Thyroid gland (tissue), 4 donors: ENCODE measurements at places on chromosomes 12 and 14. TPM values are rescaled to one million over a fixed set of nuclear protein-coding genes. Genes with fewer than 3 reads are reported as not detected.

- H3K36me3 ChIP-seq = no peaks in the 10 kb centered on the region
- H3K27ac ChIP-seq = peak overlapping the region; percentile 41
- no peak overlapping the region for H3K4me3 ChIP-seq
- DNase-seq = no peak
- peaks cover 16% of the 10 kb centered on the region for H3K4me1 ChIP-seq
Observed at GRCh38 chr14:75979071-75979571, 2.7 kb downstream of the TGFB3 start.

DNA sequence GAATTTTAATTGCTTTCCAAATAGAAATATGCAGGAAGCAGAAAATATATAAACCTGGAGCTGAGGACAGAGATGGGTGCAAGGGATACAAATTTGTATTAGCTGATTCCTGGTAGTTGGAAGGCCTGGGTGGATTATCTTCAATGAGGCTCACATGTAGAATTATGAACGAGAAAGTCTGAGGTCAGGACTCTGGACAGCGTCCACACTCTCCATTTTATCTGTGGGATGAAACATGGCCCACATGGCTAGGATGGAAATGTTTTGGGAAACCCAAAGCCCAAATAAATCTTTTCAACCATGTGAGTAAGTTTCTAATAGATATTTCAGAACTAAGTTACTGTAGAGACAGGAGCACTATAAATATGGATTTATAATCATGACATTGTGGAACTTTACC lies 256.1 kb downstream of the APAF1 start:
- DNase-seq = no peak
- H3K4me3 ChIP-seq = no peak overlapping the region
- H3K27ac ChIP-seq = no peak overlapping the region
- no peaks in the 10 kb centered on the region for H3K27me3 ChIP-seq

GRCh38 chr12:92717202-92717601 lies 14.4 kb downstream of the PLEKHG7 start:
- no peak for DNase-seq
- no peak overlapping the region for H3K27ac ChIP-seq
- H3K4me3 ChIP-seq = no peak overlapping the region
- H3K36me3 ChIP-seq = no peaks in the 10 kb centered on the region
- H3K27me3 ChIP-seq = no peaks in the 10 kb centered on the region

DNA sequence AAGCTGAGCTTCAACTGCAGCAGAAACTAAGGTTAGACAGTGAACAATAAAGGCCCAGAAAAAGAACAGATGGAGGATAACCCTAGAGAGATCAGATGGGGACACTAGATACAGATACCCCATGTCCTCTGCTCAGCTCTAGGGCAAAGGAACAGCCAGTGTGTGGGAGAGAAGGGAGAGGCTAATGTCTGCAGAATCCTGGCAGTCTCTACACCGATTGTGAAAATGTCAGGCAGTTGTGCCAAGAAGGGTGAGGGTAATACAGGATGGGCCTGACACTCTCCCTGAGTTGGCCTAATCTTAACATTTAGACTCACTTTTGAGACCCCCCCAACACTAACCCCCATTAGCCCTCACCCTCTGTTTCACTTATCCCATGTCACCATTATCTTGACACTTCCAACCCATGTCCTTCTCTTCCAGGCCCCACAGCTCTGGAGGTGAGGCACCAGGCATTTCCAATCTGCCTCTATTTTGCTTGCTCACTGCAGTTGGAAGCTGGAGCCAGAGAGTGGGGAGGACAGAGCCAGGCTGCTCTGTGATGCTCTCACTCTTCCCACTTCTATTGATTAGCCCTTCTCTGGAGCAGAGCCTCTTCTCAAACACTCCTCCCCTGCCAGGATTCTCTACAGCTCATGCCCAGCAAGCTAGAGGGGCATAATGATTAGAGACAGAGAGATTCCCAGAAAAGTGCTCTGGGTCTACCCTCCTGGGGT lies 3.0 kb upstream of the BLOC1S1 start:
- no peaks in the 10 kb centered on the region for H3K27me3 ChIP-seq
- H3K36me3 ChIP-seq = no peaks in the 10 kb centered on the region
- H3K4me1 ChIP-seq = peaks cover 25% of the 10 kb centered on the region
- H3K4me3 ChIP-seq = no peak overlapping the region
- H3K27ac ChIP-seq = no peak overlapping the region

DNA sequence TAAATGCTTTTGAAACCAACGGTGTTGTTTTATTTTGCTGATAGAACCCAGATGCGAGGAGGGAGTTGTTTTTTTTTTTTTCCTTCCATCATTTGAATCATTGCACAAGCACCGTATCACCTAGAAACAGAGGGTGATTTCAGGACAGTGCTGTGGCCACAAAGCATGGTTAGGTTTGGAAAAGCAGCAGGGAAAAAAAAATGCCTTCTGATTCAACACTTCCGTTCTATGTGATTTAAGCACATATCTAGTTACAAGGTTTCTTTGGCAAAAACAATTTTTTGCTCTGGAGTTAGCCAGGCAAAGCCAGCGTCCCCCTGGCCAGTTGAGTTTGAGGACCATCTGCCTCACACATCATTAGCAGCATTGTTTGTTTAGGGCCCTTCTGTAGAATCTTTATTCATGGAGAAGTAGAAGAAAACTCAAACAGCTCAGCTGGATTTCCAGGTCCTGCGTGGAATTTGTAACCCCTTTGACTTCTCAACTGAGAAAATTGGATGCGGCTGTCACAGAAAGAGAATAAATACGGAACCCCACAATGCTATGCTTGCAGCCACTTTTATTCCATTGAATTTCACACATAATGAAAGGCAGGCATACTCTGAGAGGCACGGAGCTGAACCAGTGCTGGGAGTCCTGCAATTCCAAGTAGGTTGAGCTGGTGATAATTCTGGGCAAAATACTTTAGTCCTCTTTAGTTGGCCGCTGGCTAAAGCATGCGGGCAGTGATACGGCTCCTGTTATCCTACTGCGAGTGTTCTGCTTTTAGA lies 17.0 kb upstream of the WNT5B start:
- DNase-seq = no peak
- H3K36me3 ChIP-seq = no peaks in the 10 kb centered on the region
- no peak overlapping the region for H3K4me3 ChIP-seq
- H3K27ac ChIP-seq = peak overlapping the region; percentile 53
- H3K4me1 ChIP-seq = peaks cover 10% of the 10 kb centered on the region

- H3K27me3 ChIP-seq = no peaks in the 10 kb centered on the region
- no peak overlapping the region for H3K27ac ChIP-seq
- DNase-seq = no peak
- peaks cover 3% of the 10 kb centered on the region for H3K4me1 ChIP-seq
- no peak overlapping the region for H3K4me3 ChIP-seq
- H3K36me3 ChIP-seq = no peaks in the 10 kb centered on the region
Observed at GRCh38 chr14:66009089-66009488, 477.1 kb upstream of the CCDC196 start.

Gene SMIM41
- 0.67 TPM for total RNA-seq

DNA sequence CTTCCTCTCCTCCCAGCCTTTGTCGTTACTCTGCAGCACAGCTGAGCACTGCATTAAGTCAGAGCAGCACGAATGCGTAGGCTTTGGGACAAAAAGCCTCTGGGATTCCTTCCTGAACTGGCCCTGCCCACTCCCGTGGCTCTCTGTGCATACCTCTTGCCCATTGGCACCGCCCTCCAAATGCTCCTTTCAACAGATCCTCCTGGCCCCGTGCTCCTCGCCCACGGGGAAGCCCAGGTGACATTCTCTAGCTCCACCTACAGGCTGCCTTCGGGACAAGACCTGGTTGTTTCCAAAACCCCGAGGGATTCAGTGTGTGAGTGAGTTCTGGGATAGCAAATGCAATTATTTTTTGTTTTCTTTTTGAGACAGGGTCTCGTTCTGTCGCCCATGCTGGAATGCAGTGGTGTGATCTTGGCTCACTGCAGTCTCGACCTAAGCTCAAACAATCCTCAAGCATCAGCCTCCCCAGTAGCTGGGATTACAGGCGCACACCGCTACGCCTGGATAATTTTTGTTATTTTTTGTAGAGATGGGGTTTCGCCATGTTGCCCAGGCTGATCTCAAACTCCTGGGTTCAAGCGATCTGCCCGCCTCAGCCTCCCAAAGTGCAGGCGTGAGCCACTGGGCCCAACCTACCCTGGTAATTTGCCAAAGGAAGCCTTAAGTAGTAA lies 17.9 kb upstream of the TDRD9 start:
- H3K36me3 ChIP-seq = peaks cover 17% of the 10 kb centered on the region
- peaks cover 16% of the 10 kb centered on the region for H3K4me1 ChIP-seq
- no peaks in the 10 kb centered on the region for H3K27me3 ChIP-seq
- H3K4me3 ChIP-seq = no peak overlapping the region
- peak; percentile 99 for DNase-seq
- peak overlapping the region; percentile 78 for H3K27ac ChIP-seq

Gene REM2
- total RNA-seq = 1.2 TPM

DNA sequence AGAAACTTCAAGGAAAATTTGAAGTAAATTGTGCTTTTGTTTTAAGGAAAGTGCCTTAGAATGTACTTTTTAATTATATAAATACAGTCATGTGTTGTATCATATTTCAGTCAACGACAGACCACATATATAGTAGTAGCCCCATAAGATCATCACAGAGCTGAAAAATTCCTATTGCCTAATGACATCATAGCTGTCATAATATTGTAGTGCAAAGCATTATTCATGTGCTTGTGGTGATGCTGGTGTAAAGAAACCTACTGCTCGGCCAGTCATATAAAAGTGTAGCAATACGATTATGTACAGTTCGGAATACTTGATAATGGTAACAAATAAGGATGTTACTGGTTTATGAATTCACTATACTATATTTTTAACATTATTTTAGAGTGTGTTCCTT lies 198.9 kb upstream of the SLC16A7 start:
- no peak overlapping the region for H3K4me3 ChIP-seq
- H3K4me1 ChIP-seq = no peaks in the 10 kb centered on the region
- no peaks in the 10 kb centered on the region for H3K27me3 ChIP-seq
- H3K36me3 ChIP-seq = no peaks in the 10 kb centered on the region
- no peak overlapping the region for H3K27ac ChIP-seq

DNA sequence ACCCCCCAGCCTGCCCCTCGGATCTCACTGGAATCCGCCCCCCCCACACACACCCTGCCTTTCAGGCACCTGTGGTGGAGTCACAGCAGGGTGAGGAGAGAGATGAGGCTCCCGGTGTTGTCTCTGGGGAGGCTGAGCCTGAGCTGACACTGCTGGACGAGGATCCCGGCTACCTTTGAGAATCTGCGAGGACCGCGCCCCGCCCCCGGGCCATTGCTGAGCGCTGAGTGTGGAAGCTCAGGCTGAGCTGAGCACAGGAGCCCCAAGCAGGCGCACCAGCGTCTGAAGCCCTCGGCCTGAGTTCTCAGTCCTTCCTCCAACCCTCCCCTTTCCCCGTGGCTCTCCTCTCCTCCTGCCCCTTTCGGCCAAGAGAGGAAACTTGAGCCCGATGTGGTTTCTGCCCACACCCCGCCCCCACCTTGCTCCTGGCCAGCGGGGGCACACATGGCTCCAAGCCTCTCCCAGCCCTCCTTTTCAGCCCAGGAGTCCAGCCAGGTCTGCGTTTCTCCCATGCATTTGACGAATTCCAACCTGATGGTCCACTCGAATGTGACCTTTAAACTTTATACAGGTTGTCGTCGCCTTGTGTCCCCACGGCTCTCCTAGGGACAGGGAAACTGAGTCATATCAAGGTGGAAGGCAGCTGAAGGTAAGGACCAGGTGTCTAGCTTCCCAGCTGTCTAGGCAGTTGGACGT lies at the start of gene NFE2:
Gene NFE2 (minus strand): TSS at position 284 of the 696 bp plus-strand sequence. CDS start 5,767 bp downstream, outside the sequence.
- peak within 1 kb of the TSS; percentile 2 for H3K4me3 ChIP-seq
- no peaks in the 10 kb centered on the region for H3K36me3 ChIP-seq
- H3K4me1 ChIP-seq = peaks cover 13% of the 10 kb centered on the region
- peak; percentile 83 for DNase-seq

Gene GPR68
- not detected for total RNA-seq

Gene ADGRD1
- 24.9 TPM for total RNA-seq

Gene EPYC
- total RNA-seq = not detected
